Stimulated activated CD8-positive, alpha-beta memory T cell treated with anti-CD3 and anti-CD28 coated beads, Interleukin-12 subunit alpha, Interleukin-12 subunit beta, amount 100 ng/mL, for 1 hour (primary cell): ENCODE measurements at places on chromosomes 2 and 18.

GRCh38 chr18:62741584-62741983 lies 26.2 kb downstream of the PHLPP1 start:
- DNase-seq: no peak

DNA sequence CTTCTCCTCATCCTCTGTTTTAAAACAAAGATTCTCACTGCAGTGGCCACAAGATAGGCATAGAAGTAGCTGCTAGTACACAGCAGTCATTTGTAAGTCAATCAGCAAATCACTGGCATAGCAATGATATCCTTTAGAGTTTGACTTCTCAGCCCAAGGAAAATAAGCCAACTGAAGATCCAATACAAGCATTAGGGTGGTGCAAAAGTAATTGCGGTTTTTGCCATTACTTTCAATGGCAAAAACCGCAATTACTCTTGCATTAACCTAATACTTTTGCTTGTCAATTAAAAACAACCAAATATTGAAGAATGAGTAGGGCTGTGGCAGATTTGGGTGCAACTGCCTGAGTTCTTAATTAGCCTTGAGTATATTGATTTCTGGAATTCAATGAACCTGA lies 2.8 kb downstream of the G6PC2 start:
- no peak for DNase-seq

- no peak for DNase-seq
Observed at GRCh38 chr2:234953116-234954031, 1.6 kb downstream of the SH3BP4 start.

DNA sequence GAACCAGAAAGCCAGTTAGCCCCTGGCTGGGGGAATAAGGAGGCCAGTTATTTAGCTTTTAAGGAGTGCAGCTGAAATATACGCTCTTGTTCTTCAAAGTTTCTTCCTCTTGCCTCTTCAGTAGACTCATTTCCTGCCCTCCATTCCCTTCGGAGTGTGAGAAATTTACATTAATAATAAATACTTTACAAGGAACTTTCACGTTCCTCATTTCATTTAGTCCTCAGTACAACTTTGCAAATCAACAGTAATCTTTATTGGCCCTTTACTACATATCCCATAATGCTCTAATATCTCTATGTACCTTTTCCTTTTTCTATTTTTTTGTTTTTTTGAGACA lies 15.6 kb downstream of the PLCD4 start:
- DNase-seq: no peak

DNA sequence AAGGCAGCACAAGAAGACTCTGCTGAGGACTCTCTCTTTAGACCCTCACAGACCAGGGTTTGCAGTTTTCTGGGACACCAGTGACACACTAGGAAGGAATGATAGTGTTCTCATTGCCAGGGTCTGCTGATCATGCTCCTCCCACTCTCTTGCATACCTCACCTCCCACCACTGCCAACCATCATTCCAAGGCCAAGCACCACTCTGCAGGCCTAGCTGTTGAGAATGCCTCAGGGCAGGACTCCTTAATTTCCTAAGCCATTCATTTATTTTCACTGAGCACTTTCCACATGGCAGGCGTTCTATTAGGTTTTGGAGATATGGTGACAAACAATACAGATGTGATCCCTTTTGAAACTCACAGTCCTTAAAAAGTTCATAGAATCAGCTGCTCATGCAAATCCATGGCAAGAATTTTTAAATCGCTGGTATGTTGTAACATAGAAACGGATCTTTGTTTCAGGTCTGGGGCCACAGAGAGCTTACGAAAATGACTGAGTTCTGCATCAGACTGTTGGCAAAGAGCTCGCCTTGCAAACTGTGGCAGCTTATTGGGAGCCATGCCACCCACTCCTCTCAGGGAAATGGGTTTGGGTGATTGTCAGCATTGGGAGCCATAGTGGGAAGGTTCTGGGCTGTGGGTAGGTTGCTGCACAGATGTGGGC lies 78.5 kb downstream of the XDH start:
- no peak for DNase-seq

- DNase-seq: no peak
Observed at GRCh38 chr18:7617738-7618422, 50.8 kb downstream of the PTPRM start.

DNA sequence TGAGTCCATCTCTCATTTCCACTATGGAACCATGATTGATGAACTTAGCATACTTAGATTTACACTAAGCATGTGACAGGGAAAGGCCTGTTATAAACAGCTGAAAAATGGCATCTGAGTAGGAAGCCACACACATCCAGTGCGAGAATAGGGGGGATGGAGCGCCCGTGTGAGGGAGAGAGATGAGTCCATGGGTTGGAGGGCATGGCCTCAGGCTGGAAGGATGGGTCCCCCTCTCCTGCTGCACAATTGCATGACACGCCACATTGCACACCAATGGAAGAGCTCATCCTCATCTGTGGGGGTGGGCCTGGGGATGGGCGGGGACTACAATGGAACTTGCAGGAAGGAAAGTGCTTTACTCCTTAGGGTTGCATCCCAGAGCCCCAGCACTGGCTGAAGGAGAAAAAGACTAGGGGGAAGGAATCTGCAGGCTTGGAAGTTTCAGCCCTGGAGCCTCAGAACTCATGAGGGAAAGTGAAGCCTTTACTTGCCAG lies 46.4 kb upstream of the CXCR4 start:
- DNase-seq: no peak

GRCh38 chr18:6575908-6576307 lies 153.6 kb upstream of the ARHGAP28 start:
- DNase-seq: no peak

DNA sequence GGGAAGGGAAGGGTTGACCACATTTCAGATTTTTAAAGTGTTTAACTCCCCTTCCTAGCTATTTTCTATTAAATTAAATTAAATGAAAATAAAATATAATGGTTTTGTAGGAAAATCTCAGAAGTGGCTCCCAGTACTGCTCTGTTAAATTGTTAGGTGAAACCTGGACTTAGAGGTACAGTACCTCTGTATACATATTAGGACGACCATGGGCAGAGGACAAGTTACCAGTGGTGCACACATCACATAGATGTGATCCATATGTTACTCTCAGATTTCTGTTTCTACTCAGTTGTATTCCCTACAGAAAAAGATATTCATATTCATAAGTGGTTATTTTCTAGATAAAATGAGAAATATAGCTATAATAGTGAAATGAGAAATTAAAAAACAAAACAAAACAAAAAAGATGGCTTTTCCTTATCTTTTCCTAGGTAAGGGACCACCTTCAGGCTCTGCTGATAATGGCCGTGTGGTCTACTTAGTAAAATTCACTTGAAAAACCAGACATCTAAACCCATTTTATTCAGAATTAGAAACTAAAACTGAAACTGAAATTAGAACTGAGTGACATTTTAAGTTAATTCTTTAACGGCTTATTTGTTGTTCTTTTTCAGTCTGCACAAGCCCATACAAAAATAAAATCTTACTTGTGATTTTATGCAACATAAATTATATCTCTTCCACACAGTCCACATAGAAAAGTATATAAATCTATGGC lies 832.5 kb upstream of the CHAC2 start:
- DNase-seq: no peak

DNA sequence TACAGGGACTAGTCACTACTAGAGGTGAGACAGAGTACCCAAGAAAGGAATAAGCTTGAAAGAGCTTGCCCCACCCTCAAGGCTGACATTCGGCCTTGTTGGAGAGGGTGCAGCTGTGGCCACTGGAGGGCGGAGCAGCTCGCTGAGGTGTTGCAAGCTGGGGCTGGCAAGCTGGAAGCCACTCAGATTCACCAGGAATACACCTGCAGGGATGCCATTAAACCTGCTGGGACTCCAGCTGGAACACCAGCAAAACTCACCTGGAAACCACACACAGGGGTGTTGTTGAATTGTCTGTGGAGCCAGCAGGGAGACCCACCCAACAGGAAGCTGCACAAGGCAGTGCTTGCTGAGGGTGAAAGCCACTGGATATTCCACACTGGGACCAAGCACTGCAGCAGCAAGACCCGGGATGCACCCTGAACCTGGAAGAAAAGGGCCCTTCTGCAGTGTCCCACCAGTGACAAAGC lies 26.1 kb downstream of the KCTD18 start:
- DNase-seq: no peak

DNA sequence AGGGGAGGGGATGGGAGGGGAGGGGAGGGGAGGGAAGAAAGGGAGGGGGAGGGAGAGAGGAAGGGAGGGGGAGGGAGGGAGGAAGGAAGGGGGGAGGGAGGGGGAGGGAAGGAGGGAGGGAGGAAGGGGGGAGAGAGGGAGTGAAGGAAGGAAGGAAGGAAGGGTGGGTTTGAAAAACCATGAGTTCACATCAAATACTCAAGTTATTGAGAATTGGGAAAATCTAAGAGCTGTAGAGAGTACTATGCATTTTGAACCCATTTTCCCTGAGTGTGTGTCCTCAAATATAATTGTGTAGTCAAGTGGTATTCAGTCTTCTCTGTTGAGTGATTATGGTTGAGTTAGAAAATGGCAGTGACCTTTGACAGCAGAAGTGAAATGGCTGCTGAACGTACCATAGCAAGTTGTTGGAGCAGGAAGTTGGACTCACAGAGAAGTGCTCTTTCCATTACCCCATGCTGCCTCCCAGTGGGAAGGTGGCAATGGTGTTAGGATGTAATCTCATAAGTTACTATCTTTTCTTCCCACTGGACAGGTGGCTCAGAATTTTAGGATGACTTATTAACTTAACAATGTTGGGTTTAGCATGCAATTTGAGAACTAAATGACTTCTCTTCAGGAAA lies 214.6 kb downstream of the SETBP1 start:
- DNase-seq: no peak

- DNase-seq: no peak
Observed at GRCh38 chr18:46820863-46821262, 64.0 kb upstream of the ST8SIA5 start.

DNA sequence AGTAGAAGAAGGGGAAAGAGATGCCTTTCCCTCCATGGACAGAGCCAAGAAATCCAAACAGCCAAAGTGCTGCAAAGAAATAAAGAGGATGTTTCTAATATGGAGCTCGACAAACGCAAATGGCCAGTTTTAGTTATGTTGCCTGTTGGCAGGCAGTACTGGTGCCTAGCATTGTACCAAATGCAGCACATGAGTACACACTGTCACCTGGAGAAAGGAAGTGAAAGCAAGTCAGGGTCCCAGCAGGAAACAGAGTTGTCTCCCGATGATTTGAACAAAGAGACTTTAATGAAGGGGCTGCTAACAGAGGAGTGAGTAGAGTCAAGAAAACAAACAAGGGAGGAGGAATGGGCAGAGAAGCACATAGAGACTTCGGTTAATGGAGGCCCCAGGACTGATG lies 623.0 kb downstream of the BCL11A start:
- no peak for DNase-seq

GRCh38 chr2:72027426-72028161 lies 120.1 kb downstream of the CYP26B1 start:
- DNase-seq: no peak

GRCh38 chr2:133477616-133477990 lies 90.7 kb downstream of the NCKAP5 start:
- no peak for DNase-seq

- DNase-seq: no peak
Observed at GRCh38 chr2:203802342-203803052, 65.1 kb upstream of the CTLA4 start.

DNA sequence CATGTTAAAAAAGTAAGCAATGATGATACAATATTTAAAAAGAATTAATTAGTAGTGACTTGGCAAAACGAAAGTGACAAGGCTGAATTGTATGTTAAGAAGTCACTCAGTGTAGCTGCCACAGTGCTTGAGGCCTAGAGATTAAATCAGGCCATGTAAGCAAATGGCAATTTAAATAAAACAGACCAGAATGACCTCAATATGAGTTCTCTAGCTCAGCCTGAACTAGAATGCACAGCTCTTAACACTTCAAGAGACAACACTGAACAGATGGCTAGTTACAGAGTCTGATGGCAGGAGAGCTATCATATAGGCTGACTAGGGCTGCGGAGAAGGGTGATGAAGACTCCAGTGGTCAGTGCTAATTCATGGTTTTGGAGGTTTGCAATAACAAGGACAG lies 117.9 kb upstream of the ZBTB14 start:
- DNase-seq: no peak

- DNase-seq: no peak
Observed at GRCh38 chr2:66432801-66433694, 1.9 kb upstream of the MEIS1 start.

DNA sequence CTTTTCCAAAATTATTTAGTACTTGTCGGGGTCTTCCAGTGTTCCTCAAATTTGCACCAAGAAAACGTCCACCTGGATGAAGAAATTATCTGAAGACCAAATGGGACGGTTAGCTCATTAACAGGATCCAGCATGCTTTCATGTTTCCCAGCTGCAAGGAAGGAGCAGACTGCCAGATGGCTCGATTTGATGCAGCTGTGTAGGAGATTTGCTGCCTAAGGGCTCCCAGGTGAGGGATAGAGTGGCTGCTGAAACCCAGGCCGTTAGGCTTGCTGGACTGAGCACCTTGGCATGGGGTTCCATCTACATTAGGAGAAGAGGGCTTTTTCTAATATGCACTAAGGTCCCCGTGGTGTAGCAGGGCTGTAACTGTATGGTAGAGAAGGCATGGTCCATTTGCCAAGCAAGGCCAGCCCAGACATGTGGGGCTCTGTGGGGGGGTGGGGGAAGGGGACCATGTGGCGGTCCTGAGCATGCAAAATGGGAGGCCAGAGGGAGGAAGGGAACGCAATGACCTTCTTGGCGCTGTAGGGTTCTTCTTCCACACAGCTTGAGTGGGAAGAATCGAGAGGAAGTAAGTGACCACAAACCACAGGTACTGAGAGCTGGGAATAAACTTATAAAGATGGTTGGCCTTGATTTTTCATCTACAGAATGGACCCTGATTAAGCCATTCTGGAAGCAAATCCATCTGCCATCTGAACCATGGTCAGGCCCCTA lies 144.0 kb downstream of the TMEM163 start:
- no peak for DNase-seq

GRCh38 chr2:134839649-134840048 lies 1.2 kb downstream of the ACMSD start:
- no peak for DNase-seq

DNA sequence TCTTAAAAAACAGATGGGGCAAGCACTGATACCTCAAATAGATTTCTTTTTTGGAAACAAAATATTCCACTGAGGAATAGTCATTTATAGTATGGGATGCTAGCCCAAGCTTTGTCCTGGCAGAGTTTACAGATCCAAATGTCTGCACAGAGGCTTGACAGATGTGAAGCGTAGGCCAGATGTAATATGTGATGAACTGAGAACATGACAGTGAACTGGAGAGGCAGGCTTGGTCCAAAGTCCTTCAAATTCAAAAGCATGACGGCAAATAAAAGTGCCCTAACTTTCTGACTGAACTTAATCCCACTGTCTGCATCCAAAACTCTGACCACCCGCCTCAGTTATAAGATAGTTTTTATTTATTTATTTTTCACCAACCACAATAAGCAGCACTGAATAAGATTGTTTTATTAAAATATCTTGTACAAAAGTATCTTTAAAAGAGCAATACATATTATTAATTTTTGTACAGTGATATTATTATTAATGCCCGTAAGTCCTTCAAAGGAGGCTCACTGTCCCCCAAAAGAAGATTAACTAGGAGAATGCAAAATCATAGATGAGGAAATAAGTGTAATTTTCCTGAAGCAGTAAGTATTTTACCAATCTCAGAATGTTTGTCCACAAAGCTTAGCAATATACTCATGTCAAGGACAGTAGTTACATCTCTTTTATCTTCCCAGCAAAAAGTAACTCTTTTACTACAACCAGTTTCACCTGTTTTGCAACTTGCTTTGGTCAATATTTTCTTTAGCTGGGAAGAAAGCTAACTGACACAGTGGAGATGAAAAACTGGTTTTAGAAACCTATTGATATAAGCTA lies 10.7 kb upstream of the SPOPL start:
- DNase-seq: no peak
